ENCODE measurements at places on chromosomes 16 and 17. TPM values are rescaled to one million over a fixed set of nuclear protein-coding genes. Genes with fewer than 3 reads are reported as not detected.

DNA sequence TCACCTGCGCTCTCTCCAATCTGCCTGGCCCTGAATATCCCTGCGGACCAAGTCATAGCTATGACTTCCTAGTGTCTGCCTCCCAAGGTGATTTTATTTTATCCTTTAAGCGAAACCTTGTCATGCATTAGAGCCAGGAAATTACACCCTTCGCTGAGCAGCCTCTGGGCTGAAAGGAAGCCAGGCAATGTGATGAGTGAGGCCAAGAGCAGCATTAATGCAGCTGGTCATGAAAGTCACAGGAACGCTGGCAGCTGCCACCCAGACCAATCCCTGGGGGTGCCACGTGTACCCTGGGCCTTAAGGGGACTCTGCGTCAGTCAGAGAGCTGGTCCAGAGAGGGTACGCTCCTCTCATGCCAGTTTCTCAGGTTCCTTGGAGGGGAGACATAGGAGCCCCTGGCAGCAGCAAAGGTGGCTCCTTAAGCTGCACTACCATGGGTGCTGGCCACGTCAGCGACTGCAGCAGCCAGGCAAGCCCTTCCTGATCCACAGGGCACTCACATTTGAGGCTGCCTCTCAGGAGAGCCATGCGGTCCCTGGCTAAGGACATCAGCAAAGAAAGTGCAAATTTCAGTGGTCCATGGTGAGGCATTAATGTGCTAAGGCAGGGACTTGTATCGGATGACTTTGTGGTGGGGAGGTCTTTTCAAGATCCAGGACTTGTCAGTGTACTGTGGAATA is 42.7 kb upstream of the WSCD1 start:
- no peak overlapping the region for H3K4me3 ChIP-seq
- H3K4me1 ChIP-seq: no peaks in the 10 kb centered on the region
- H3K36me3 ChIP-seq: no peaks in the 10 kb centered on the region
- no peak overlapping the region for H3K27ac ChIP-seq
- no peak for DNase-seq
- no peaks in the 10 kb centered on the region for H3K27me3 ChIP-seq

- H3K36me3 ChIP-seq: peaks cover 65% of the 10 kb centered on the region
- no peak overlapping the region for H3K4me3 ChIP-seq
These were observed 5.9 kb downstream of the SLC38A7 start for GRCh38 chr16:58678716-58679115.

GRCh38 chr17:44677136-44677535 is 12.4 kb downstream of the CCDC43 start:
- H3K27ac ChIP-seq: no peak overlapping the region
- peaks cover 50% of the 10 kb centered on the region for H3K36me3 ChIP-seq

DNA sequence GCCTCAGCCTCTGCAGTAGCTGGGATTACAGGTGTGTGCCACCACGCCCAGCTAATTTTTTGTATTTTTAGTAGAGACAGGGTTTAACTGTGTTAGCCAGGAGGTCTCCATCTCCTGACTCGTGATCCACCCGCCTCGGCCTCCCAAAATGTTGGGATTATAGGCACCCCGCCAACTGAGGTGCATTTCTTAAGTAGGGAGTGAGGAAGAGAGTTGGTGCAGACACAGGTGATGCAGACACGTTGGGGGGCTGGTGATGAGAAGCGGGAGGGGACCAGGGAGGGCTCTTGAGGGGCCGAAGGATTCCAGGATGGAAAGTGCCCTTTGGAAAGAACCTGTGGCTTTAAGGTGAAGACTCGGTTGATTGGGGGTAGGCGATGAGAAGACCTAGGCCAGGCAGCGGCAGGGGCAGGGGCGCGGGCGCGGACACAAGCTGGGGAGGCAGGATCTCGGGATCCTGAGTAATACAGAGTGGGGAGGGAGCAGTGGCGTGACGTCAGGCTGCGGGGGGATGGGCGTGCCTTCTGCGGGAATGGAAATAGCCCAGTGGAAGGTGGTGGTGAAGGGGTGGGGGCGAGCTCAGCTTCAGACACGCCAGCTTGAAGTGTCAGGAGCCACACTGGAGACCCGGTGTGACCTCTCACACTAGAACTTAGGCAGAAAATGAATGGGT is 2.5 kb upstream of the ATP6V0C start:
- H3K4me1 ChIP-seq: peaks cover 84% of the 10 kb centered on the region
- H3K36me3 ChIP-seq: peaks cover 4% of the 10 kb centered on the region
- H3K27ac ChIP-seq: no peak overlapping the region
- no peak overlapping the region for H3K4me3 ChIP-seq
- H3K27me3 ChIP-seq: no peaks in the 10 kb centered on the region

DNA sequence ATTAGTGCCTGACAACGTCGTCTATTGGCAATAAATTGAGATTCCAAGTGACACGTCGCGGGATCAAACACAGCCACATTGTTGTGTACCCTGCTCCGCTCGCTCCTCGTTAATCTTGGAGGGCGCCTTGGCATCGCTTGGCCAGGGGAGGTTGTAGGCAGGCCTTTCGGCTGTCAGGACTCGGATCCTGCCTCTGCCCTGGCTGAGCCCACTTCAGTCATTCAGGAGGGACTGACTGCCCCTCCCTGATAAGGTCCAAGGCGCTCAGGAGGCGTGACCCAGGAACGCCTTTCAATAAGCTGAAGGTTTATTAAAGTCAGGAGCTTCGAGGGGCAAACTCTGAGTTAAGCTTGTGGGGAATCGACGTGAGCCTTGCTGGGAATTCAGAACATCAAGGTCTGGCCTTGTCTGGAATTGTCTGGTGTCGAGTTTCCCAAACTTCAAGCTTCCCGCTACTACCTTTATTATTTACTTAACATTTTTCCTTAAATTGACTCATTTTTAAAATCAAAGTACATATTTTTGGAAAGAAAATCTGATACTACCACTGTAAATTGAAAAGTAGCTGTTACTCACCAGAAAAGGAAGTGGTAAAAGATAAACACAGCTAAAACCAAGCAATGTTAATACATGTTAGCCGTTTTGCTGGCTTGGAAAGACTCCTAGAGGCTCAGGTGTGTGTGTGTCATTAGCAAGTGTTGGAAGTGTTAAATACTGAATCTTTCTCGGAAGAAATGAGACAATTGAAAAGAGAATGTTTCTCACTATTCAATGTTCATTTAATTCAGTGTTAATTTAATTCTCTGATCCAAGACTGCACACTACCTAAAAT is 5.3 kb upstream of the IRX3 start:
- no peaks in the 10 kb centered on the region for H3K36me3 ChIP-seq
- DNase-seq: no peak
- peaks cover 49% of the 10 kb centered on the region for H3K27me3 ChIP-seq
- H3K27ac ChIP-seq: no peak overlapping the region

Gene ODAD4
- 3.2 TPM for total RNA-seq

GRCh38 chr16:89357055-89357816 is 133.1 kb downstream of the ANKRD11 start:
- no peaks in the 10 kb centered on the region for H3K27me3 ChIP-seq
- H3K4me3 ChIP-seq: no peak overlapping the region
- DNase-seq: no peak
- peaks cover 4% of the 10 kb centered on the region for H3K4me1 ChIP-seq
- no peaks in the 10 kb centered on the region for H3K36me3 ChIP-seq

Gene WRAP53
- 9.4 TPM for total RNA-seq

Gene PGS1
- 83.6 TPM for total RNA-seq

Gene C1QTNF1
- 31.4 TPM for total RNA-seq

DNA sequence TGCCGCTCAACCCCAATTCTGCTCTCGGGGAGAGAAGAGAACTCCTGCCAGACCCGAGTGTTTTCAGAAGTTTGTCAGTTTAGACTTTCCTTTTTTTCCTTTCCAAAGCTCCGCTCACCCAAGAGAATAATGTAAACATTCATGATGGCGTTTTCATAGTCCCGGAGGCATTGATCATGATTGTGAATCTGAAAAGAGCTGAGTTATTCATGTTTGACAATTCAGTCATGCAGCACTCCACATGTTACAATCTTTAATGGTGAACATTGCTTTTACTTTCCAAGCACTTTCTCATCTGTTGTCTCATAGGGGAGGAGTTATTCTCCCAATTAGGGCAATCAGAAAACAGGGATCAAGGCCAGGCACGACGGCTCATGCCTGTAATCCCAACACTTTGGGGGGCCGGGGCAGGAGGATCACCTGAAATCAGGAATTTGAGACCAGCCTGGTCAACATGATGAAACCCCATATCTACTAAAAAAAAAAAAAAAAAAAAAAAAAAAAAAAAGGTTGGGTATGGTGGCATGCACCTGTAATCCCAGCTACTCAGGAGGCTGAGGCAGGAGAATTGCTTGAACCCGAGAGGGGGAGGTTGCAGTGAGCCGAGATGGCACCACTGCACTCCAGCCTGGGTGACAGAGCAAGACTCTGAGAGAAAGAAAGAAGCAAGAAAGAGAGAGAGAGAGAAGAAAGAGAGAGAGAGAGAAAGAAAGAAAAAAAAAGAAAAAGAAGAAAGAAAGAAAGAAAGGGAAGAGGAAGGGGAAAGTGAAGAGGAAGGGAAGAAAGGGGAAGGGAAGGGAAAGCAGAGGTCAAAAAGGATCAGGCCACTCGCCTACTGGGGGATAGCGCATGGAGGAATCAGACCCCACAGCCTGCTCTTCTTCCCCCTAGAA is 70.0 kb upstream of the TNRC6C start:
- H3K27me3 ChIP-seq: peaks cover 77% of the 10 kb centered on the region
- H3K4me3 ChIP-seq: peak overlapping the region; percentile 39
- H3K4me1 ChIP-seq: peaks cover 32% of the 10 kb centered on the region
- H3K27ac ChIP-seq: peak overlapping the region; percentile 16
- no peaks in the 10 kb centered on the region for H3K36me3 ChIP-seq

All from left lung (tissue), 14 donors.